Putamen (tissue), 1 donor: ENCODE measurements at places on chromosomes 1 and 21.
A peak's percentile ranks its signal among the peaks of the same experiment; 100 is the strongest.

GRCh38 chr1:182446033-182446669 lies 3.8 kb upstream of the RGSL1 start:
- DNase-seq, result no peak

- no peak for DNase-seq
Measured at GRCh38 chr1:118944133-118944532, 44.0 kb downstream of the TBX15 start.

DNA sequence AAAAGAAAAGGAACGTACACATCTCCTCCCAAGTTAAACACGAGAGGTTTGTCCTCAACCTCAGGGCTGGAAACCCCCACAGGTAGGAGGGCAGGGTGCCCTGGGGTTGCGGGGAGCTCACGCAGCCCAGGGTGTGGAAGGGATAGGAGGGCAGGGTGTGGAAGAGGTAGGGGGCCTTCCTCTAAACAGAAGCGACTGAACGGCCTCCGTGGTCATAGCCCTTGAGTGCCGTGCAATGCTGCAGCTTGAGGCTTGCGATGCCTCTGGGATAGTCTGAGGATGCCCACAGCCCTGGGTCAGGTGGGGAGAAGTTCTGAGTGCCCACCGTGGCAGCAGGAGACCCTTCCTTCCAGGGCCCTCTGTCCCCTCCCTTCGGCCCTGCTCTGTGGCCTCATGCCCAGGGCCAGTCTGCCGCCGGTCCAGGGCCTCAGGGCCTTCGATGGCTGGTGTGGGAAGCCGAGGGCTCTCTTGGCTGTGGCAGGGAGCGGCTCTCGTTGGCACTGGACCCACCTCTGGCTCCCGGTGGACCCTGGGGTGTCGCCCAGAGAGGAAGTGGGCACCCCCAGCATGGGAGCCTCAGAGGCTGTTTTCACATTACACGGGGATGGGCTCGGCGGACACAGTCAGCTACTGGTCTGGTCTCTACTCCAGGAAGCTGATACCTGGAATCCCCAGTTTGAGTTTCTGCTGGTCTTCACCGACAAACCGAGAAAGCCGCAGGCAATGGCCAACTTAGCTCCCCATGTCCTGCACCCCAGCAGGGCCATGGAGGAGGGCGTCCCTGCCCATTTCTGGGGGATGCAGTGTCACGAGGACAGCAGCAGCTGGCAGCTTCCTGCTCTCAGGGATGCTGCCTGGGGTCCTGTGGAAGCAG lies 6.4 kb upstream of the CDK11B start:
- no peak for DNase-seq

- no peak for DNase-seq
Measured at GRCh38 chr1:80054129-80054528, 1047.6 kb upstream of the ADGRL4 start.

DNA sequence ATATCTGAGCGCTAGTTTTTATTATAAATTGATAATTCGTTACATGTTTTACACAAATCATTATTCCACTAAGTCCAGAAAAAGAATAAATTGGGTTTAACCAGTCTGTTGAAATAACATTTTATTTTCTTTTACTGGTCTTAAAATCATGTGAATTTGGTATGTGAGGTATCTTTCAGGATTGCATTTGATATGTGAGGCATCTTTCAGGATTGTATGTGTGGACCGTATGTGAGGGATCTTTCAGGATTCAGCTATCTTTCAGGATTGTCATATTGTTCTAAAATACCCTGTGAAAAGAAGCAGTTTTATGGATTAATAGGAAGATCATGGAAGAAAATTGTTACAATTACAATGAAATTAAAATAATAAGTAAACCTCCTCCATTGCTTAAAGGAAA lies 42.9 kb downstream of the USP25 start:
- no peak for DNase-seq

GRCh38 chr1:5819391-5820025 lies 172.7 kb downstream of the NPHP4 start:
- no peak for DNase-seq

GRCh38 chr1:201190005-201190404 lies 619 bp upstream of the IGFN1 start:
- DNase-seq, result no peak

DNA sequence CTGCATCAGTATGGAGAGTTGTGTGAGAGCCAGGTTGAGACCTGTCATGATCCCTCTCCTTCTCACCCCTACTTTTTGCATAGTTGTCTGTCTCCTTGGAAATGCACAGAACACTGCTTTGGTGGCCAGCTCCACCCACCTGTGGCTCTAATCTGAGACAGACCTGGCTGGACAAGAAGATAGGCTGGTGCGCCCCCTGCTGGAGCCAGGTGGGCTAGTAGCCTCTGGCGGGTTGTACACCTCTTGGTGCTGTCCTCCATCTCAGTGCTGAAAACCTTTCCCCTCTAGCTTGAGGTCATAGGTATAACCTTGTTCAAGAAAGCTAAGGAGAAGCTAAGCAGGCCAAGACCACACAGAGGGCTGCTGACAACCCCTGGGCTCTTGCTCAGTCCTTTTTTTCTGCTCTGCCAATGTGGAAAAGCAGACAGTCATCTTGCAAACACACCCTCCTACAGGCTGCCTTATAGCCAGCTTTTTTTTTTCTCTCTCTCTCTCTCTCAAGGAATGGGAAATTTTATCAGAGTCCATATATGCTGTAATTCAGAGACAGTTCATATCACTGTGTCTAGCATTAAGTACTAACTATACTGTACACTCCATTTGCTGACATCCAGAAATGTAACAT lies 58.8 kb upstream of the SPATA6 start:
- DNase-seq, result peak; percentile 34

- no peak for DNase-seq
Measured at GRCh38 chr1:235841938-235842545, 24.7 kb downstream of the LYST start.

DNA sequence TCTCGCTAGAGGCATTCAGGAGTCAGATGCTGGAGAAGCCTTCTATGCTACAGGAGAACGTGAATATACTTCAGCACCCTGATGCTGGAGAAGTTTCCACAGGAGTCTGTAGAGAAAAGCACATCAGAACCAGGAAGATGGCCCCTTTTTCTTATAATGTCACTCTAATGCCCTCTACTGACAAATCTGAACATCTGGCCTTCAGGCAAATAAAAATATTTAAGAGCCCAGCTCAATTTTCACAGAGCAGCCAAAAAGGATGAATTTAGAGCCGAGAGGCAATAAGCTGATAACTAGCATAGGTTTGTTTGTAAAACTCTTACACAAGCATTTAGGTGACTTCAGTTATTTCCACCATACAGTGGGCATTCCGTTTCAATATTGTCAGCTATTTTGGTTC lies 3.8 kb upstream of the RRP15 start:
- DNase-seq, result no peak

GRCh38 chr1:208239473-208240381 lies 4.5 kb downstream of the PLXNA2 start:
- no peak for DNase-seq

DNA sequence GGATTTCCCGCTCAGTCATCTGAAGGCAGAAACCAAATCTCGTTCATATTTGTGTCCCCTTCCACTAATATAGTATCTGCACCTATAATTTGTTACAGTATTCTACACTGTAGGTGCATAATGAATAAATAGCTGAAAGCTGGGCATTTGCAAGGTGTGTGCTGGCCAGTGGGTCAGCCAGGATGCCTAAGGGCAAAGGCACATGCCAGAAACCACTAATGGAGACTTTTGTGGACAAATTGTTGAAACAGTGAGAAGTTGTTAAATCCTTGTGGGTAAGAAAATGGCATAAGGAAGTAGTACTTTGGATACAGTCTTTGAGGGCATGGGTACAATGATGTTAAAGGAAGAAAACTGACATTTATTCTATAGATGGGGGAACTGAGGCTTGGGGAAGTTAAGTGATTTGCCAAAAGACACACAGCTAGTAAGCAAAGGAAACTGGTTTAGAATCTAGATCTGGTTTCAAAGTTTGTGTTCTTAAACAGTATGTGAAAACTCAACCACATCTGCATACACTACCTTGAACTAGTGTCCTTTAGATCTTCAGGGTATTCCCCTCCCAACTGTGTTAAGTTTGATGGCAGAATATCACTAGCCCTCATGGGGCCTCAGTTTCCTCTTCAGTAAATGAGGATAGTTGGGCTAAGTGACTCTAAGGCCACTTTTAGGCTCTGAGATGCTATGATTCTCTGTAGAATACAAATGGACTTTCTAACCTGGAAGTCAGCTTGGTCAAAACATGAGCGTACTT lies 26.5 kb upstream of the LRRC8C start:
- DNase-seq, result no peak

GRCh38 chr1:24169286-24169685 lies 17.8 kb downstream of the IFNLR1 start:
- DNase-seq, result no peak

- DNase-seq, result peak; percentile 29
Measured at GRCh38 chr21:31592963-31593560, 66.4 kb upstream of the SOD1 start.

DNA sequence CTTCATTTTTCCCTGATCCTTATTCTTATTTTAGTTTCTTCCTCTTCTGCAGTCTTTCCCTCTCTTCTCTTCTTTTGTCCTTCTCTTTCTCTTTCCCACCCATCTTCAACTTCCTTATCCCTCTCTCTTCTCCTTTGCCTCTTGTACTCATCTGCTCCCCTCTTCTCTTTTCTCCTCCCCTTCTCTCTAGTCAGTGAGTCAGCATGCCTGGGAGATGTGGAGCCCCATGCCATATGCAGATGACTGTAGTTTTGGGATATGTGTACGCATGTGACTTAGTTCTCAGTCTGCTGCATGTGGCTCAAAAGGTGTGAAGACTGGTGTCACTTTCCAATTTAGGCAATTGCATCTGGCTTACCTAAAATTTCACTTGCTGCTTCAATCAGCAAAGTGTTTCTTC lies 10.4 kb downstream of the DNAJC6 start:
- DNase-seq, result no peak

DNA sequence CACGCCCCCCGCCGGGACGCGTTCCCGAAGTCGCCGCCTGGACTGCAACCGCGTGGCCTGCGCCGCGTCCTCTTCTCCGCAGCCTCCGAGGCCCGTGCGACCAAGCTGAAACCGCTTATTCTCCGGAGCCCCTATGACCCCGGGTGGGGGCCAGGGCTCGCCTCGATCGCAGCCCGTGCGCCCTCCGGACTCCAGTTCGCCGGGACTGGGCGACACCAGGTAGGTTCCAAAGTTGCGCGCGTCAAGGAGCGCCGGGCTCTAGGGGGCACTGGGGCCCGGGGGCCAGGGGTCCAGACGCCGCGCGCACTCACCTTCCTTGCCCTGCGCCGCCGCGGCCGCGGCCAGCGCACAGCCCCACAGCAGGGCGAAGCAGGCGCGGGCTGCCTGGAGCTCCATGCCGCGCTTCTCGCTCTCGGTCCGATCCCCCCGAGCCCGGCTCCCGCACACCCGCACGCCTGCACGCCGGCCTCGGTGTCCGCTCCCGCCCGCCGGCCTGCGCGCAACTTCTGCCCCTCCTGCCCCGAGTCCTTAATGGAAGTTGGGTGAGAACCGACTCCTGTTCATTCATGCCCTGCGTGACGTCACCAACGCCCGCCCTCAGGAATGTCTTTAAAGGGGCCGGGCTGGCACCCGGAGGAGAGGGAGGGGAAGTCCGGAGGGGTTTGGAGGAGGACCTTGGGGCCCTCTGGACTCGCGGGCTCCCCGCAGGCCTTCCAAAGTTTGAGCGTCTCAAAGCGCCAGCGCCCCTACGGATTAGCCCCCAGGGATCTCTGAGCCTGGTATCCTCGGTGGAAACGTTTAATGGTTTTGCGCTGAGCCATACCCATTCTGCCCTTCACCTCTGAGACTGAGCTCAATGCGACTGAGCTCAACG lies at the start of gene EPHA2:
Gene EPHA2 (minus strand): TSS at position 533 of the 874 bp plus-strand sequence. CDS start 137 bp downstream, at position 396.
- peak; percentile 50 for DNase-seq

DNA sequence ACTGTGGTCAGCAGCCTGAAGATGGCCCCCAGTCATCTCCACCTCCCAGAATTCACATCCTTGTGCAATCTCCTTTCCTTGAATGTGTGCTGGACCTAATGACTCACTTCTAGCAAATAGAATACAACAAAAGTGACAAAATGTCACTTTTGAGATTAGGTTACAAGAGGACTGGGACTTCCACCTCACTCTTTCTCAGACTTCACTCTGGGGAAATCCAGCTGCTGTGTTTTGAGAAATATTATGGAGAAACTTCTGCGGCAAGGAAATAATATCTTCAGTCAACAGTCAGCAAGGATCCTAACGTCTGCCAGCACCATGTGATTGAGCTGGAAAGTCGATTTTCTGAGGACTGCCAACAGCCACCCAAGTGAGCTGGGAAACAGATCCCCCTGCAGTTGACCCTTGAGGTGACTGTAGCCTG lies 70.5 kb upstream of the GADD45A start:
- DNase-seq, result no peak

GRCh38 chr21:16533692-16534407 lies 804.1 kb downstream of the USP25 start:
- DNase-seq, result peak; percentile 62

DNA sequence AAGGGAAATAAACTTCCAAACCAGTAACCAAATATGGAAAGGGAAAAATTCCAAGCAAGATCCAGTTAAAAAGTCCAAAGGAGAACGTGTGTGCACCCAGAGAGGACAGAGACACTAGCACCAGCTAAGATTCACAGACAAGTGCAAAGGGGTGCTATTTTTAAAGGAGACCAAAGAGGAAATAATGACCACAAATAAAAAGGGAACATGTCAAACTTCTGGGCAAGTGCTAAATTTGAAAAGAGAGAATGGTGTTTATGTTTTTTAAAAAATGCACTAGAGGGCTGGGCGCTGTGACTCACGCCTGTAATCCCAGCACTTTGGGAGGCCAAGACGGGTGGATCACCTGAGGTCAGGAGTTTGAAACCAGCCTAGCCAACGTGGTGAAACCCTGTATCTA lies 8.6 kb downstream of the JAM2 start:
- DNase-seq, result no peak

DNA sequence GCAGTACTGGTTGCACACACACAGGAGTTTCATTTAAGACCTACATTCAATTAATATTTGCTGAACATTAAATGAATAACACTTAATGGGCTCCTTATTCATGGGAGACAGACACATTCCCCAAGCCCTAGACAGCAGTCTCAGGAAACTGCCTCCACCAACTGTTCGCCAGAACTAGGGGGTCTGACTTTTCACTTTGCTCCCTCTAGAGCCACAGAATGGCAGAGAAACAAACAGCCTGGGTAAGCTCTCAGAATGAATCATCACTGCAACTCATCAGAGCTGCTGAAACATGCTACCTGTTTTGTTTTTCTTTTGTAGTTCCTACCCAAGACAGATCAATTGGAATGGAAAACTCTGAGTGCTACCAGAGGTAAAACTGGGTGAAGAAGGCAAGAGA lies 31.7 kb downstream of the ELK4 start:
- no peak for DNase-seq

DNA sequence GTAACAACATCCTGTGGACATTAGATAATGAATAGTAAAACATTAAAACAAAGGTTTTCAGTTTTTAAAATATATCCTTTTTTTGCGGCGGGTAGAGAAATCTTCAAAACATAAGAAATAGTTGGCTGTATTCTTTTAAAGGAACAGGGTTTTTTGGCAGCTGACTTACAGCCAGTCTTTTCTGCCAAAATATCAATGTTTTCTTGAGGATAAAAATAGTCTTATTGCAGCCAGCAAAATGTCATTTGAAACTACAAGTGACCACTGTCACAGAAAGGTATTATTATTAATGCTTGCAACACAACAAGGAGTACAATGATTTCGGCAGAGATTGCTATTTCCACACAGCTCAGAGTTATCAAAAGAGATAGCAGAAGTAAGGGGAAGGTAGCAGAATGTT lies 21.4 kb downstream of the OLFM3 start:
- no peak for DNase-seq
